T-cell (primary cell): ENCODE measurements at places on chromosomes 4 and X.

- DNase-seq, result no peak
These were observed 3.0 kb downstream of the GPR174 start for GRCh38 chrX:79147477-79147876.

DNA sequence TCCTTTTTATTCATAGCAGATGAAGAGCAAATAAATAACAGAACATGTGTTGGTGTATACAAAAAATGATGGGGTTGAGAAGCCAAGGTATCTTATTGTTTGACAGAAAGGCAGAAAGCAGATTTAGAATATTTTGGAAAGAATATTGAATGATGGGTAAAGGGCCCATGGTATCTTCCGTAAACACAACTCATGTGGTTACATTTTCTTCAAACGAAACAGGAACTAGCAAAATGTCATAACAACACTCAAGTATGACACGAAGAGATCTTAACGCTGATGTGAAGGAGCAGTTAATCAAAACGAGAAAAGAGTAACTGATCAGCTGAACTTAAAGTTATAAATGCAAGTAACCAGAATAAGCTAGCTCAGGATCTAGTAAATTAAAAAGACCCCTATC is 195.7 kb upstream of the GK2 start:
- DNase-seq, result no peak

DNA sequence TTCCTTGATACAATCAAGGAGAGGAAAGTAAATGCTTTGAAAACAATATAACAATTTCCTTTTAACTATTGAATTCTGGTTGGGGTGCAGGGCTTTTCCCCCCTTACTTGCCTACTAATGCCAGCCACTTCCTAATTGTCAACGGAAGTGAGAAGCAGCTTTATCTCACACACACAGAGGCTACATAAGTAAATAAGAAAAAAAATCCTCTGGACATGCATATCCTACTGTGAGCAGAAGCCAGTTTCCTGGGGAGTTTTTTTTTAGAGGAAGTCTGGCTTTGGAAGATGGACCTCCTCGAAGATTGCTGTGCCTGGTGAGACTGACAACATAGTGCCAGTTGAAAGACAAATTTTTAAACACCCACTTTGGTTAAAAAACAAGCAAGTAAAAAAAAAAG is 180.6 kb downstream of the OPHN1 start:
- DNase-seq, result no peak

DNA sequence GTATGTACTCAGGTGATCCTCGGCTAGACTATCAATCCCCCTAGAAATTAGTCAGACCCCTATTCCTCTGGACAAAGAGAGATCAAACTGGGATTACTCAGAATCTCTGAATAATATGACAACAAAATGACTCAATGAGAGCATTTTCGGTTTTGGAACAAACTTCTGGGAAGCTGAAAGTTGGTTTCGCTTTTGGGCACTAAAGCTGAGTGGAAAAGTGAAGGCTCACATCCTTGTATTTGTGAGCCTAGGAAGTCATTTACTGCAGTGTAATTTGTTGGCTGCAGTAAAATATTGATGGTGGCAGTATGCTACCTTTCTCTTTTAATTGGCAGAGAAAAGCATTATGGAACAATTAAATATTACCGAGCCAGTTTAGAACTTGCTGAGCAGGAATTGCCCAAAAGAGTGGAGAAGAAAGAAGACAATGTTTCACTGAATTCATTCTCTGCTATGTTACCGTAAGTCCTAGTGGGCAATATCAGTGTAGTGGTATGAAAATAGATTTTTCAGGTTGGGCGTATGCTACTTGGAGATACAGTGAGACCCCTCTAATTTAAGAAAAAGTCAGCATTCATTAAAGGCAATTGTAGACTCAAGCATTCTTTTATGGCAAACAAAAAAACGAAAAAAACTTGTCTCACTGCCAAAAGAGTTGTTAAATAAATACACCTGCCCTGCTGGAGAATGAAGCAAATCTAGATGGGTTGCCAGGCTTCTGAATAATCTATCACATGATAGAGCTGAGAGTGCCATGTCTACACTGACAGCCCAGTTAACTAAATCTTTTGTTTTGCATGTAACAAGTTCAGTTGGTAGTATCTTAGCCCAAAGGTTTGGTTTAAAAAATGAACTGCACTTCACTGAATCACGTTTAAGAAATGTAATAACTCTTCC is 69.6 kb downstream of the AGTR2 start:
- DNase-seq, result no peak

GRCh38 chr4:6419452-6420028 is 52.9 kb downstream of the PPP2R2C start:
- no peak for DNase-seq
